Midbrain (tissue), 1 donor: ENCODE measurements at places on chromosomes 4 and X.

DNA sequence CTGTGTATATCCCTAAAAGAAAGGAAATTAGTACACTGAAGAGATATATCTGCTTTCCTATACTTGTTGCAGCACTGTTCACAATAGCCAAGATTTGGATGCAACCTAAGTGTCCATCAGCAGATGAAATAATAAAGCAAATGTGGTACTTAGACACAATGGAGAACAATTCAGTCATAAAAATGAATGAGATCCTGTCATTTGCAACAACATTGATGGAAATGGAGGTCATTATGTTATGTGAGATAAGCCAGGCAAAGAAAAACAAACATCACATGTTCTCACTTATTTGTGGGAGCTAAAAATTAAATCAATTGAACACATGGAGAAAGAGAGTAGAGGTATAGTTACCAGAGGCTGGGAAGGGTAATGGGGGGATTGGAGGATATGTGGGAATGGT lies 611.9 kb downstream of the STPG2 start:
- no peak for DNase-seq

DNA sequence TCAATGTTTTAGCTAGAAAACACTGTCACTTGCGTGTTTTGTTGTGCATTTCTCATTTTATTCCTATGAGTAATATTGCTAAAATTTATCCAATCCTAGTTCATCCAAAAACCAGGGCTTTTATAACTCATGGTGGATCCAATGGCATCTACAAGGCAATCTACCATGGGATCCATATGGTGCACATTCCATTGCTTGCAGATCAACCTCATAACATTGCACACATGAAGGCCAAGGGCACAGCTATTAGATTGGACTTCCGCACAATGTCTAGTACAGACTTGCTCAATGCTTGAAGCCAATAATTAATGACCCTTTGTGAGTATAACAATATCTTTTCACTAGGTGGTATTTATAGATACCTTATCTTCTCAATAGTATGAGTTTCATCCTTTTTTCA lies 57.2 kb upstream of the UGT2B7 start:
- DNase-seq: no peak

DNA sequence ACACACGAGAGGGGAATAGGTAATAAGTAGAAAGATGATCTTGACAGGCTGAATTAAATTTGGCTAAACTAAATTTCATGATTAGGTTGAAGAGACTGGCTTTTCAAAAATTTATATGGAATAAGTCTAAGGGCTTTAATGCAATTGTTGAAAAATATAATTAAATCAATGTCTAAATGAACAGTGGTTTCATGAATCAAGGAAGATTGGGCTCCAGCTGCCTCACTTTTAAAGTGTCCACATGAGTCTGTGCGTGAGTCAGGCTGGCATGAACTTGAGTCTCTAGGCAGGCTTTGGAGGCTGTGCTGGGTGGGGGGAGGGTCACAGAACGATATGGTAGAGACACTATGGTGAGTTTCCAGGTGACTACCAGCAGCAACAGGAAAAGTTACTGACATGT lies 111.9 kb downstream of the SORBS2 start:
- no peak for DNase-seq

DNA sequence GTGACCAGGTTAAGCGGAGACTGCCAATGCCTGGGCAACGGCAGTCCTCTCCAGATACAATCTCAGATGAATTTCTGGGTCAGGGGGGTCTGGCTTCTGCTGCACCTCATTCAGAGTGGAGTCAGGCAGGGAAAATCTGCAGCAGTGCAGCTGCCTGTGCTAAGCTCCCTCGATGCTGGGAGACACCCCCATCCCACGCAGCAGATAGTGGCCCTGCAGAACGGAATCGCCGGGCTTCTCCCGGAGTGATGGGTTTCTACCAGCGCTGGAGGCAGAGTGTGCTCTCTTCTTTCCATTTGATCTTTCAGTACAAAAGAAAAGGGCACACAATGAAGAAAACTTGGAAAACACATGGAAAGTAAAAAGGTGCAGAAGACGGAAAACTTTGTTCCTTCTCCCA lies 5.2 kb downstream of the ABLIM2 start:
- DNase-seq: no peak

DNA sequence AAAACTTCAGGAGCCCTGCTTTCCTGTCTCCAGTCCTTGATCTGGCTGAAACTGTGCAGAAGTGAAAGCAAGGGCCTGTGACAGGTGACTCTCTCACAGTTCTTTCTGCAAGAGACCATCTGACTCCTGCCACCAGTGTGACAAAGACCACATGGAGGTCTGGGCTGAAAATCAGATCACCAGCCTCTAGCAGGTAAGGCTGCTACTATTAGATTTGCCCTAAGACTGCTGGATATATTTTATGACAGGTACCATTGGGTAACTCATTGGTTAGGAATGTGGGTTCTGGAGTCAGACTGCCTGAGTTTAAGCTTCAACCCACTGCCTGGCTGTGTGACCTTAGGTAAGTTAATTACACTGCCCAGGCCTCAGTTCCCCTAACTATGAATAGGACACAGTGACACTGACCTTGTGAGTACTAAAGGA lies 163.3 kb upstream of the SLC7A11 start:
- no peak for DNase-seq

DNA sequence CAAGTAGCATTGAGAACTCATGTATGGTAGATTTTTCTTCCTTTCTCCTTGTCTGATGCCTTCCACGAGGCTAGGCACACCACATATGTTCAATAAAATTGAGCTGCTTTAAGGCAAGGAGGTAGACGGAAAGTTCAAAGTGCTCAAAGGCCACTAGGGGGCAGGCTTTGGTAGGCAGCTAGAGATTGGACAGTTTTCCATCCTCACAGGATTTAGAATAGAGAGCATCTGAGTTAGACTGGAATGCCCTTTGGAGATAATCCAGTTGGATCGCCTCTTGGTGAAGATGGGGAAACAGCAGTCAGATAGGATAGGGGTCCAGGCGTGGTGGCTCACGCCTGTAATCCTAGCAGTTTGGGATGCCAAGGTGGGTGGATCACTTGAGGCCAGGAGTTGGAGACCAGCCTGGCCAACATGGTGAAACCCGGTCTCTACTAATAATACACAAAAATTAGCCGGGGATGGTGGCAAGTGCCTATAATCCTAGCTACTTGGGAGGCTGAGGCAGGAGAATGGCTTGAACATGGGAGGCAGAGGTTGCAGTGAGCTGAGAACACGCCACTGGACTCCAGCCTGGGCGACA lies 30.4 kb downstream of the ELF4 start:
- peak; percentile 66 for DNase-seq

GRCh38 chr4:87985097-87985886 lies 9.8 kb downstream of the SPP1 start:
- peak; percentile 88 for DNase-seq

DNA sequence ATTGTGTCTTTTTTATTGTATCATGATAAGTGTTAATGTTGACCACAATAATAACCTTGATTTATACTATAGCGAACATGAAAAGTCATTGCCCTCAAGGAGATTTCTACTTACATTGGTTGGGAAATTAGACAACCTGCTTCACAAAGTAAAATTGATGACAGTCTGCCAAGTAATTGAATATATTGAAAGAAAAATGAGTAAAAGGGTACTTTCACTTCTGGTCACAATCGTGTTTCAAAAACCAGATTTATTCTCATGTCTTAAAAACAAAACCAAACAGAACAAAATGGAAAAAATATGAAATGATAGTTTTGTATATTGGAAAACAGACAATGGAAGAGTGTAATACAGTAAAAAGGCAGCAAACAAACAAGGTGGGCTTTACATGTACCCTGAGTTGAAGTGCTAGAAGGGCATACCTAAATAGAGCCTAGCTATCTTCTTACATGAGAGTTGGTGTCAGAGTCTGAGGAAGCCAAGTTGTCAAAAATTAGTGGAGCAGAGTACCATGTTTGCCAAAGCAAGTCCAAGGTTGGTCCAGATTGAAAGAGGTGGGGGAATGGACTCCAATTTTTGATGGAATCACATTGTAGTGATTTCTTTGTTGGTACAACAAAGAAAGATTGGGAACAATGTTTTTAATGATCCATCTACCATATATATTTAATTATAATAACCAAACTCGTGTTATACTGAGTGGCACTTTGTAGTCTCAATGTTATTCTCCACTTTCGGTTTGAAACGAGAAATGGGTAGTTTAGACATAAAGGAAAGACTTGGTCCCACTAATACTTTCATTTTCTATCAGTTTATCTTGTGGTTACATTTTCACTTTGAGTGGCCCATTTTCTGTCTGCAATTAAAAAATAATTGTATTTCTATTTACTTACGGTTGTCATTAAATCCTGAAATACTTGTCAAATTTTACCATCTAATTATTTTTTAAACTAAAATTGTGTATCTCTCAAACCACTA lies 775.6 kb downstream of the STIM2 start:
- no peak for DNase-seq

- DNase-seq: peak; percentile 7
Observed at GRCh38 chrX:55342533-55343501, 78.1 kb upstream of the PAGE3 start.

DNA sequence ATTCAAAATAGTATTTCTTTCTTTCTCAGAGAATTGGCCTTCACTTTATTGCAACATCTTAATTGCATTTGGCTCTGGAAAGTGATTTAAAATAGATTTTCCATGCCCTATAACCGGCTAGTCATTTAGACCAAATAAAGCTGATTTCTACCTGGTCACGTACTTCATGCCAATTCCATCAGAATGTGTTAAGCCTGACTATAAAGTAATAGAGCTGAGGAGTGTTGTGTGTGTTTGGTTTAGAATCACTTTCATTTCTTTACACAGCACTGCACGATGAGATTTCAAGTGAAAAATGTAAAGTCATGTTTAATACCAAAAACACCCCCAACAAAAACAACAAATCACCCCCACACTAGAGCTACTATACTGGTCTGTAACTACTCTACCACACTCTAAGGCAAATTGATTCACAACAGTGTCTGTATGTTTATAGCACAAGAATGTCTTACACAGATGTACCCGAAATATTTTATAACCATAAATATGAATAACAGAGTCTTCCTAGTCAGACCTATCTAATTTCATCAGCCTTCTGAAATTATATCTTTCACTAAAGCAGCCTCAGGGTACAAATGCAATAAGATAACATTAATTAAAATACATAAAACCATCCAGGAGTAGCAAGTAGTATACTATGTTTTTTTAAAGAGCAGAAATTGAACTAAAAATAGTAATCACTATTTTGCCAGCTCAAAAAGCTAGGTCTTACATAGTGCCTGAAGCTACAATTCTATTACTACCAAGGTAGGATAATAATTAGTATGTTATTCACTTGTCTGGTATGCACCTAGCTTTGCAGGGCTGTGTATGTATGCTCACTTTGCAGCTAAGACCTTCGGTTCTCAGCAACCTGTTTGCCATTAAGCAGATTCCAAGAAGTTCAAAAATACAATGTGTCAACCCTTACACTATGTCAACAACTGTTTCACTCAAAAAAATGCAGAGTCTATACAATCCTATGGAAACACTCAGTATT lies 28.4 kb downstream of the APBB2 start:
- no peak for DNase-seq
